Posterior vena cava (tissue), 2 donors: ENCODE measurements at places on chromosomes 7 and 10.

DNA sequence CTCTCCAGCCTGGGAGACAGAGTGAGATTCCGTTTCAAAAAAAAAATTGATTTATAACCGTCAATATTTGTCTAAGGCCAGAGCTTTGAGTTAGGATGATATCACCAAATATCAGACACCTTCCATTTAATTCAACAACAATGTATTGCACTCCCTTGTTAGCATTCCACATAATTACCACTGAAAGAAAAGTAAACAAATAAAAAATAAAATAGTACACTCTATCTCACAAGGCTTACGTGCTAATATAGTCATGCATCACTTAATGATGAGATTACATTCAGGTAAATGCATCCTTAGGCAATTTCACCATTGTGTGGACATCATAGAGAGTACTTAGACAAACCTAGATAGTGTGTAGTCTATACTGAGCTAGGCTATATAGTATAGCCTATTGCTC lies 127.6 kb upstream of the RHOBTB1 start:
- no peak for DNase-seq

GRCh38 chr7:26916336-26916735 lies 51.9 kb upstream of the SKAP2 start:
- no peak for DNase-seq

DNA sequence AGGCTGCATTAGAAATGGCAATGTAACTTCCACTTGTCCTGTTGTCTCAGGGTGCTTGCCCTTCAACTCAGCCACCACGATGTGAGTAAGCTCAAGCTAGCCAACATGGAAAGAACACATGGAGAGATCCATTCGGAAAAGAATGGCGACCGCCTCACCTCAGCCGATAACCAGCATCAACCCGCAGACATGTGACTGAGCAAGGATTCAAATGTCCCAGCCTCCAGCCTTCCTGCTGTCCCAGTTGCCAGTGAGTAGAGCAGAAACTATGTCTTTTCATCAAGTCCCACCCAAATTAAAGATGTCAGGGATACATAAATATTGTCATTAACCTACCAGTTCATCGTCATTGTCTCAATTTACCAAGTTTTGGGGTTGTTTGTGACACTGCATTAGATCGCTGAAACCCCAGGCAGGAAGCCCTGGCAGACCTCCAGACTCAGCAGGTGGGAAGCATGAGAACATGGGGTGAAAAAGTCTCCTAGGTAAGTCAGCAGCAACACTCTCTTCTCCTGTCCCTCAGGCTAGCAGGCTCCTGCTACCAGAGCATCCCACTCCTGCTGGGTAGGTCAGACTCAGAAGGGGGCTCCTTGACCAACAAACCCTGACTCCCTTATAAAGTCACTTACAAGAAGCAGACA lies 67.0 kb downstream of the OSBPL3 start:
- no peak for DNase-seq

- DNase-seq: no peak
Measured at GRCh38 chr7:106357675-106358074, 72.9 kb upstream of the NAMPT start.

GRCh38 chr10:63788152-63788821 lies 267.1 kb downstream of the REEP3 start:
- DNase-seq: no peak

GRCh38 chr7:45324683-45325237 lies 167.2 kb downstream of the RAMP3 start:
- DNase-seq: no peak

- DNase-seq: no peak
Measured at GRCh38 chr7:118186501-118186900, 2.5 kb downstream of the LSM8 start.

GRCh38 chr10:96987842-96988175 lies 155.7 kb downstream of the LCOR start:
- no peak for DNase-seq

GRCh38 chr10:1662438-1663025 lies 74.8 kb downstream of the ADARB2 start:
- DNase-seq: peak; percentile 72

GRCh38 chr7:90999989-91000979 lies 263.9 kb upstream of the FZD1 start:
- DNase-seq: no peak

GRCh38 chr10:71756311-71757191 lies 16.8 kb downstream of the VSIR start:
- no peak for DNase-seq

DNA sequence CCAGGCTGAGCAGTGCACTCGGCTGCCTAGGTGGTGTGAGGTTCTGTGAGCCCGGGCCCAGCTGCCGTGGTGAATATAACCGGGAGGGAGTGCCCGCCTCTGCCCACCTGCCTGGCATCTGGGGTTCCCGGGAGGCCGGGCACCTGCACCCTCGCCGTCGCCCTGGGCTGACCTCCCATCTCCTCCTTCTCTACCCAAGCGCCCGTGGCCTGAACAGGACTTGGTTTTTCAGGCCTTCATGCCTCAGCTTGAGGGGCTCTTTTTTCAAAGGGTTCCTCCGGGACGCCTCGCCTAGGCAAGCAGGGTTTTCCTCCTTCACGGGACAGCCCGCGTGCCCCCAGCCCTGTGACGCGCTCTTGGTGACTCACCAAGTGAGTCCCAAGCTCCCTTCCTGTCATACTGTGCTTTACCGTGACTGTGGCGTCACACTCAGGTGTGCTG lies 9.9 kb downstream of the INPP5A start:
- peak; percentile 73 for DNase-seq

- no peak for DNase-seq
Measured at GRCh38 chr10:117353684-117354083, 21.6 kb downstream of the PDZD8 start.

- no peak for DNase-seq
Measured at GRCh38 chr10:6788231-6788630, 208.2 kb upstream of the PRKCQ start.

DNA sequence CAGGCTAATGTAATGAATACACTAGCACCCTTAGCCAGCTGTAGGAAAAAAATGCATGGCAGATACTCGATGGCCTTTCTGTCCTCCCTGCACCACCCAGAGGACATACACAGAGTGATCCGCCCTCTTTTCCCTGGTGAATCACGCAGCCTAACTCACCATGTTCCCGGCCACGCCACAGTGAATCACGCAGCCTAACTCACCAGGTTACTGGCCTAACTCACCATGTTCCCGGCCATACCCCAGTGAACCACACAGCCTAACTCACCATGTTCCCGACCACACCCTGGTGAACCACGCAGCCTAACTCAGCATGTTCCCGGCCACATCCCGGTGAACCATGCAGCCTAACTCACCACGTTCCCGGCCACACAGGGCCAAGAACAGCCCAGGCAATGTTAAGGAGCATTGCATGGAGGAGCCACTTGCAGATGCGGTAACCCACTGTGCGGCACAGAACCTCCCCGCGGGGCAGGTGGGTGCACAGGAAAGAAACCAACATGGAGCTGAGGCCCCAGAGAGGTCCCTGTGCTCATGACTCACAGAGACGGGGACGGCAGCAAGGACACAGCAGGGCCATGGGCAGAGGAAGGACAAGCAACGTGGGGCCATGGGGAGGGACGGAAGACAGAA lies 508.5 kb downstream of the DNAJB6 start:
- DNase-seq: peak; percentile 38

DNA sequence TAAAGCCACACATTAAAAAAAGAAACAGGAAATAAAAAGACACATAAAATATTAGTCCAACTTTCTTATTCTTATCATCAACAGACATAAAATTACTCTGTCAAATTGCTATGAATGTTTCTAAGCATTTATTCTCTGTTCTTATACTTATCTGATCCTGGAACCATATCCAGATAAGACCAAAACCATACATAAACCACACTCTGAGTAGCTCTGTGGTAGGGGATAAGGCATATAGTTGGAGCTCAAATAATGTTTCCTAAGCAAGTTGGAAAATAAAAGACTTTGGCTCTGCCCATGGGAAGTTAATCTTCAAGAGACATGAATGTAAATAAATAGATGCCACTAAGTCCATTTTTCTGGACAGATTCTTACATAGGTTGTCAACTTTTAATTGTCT lies 103.1 kb upstream of the PLXDC2 start:
- no peak for DNase-seq

GRCh38 chr7:111788286-111789047 lies 226.2 kb upstream of the IMMP2L start:
- DNase-seq: no peak

DNA sequence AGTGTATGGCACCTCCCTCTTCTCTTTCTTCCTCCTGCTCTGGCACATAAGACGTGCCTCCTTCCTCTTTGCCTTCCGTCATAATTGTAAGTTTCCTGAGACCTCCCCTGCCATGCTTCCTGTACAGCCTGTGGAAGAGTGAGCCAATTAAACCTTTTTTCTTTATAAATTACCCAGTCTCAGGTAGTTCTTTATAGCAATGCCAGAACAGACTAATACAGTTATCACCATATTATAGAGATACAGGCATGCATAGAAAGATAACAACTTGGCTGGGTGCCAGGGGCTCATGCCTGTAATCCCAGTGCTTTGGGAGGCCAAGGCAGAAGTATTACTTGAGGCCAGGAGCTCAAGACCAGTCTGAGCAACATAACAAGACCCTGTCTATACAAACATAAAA lies 53.2 kb downstream of the GCC1 start:
- no peak for DNase-seq

DNA sequence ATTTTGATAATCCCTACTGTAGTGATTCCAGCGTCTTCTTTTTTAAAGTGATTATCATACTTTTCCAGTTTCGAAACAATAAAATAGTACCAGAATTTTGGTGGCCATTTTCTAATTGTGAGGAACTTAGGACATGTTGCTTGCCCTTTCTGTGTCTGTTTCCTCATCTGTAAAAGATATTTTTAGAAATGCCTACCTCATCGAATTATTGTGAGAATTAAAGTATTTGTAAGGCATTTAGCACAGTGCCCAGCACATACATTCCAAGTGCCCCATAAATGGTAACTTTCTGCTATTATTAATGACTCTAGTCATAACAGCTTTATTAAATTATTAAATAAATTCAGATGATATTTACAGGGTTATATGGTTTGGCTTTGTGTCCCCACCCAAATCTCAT lies 3.7 kb downstream of the CFAP69 start:
- no peak for DNase-seq

DNA sequence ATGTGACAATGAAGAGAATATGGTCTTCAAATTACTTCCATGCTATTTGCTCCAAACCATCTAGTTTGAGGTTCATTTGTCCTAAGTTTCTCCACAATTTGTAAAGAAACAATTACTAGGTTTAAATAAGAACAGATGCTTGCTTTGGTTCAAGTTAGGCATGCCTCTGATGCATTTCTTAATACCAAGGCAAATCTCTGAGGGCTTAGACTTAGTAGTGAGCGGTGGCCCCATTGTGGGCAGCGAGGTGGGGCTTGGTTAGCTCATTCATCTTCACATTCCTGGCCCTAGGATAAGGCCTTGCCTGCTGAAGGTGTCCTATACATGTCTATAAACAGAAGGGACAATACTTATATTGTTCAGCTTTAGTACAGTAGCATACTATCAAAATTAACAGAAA lies 52.4 kb upstream of the RHEB start:
- DNase-seq: no peak

DNA sequence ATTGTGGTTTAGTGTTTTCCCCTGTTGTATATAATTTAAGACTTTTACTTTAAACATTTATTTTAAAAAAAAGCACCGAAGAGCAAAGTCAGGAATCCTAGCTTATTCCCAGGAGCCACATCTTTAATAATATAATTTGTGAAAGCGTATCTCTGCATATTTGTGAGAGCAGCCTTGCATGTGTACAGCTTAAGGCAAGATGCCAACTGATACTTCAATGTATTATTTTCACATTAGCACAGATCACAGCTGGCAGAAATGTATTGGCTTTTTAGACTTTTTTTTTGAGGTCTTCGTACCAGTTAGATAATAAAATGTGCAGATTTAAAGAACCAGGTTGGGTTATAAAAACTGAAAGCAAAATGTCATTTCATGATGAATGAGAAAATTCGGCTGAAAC lies 845.7 kb upstream of the POT1 start:
- no peak for DNase-seq

DNA sequence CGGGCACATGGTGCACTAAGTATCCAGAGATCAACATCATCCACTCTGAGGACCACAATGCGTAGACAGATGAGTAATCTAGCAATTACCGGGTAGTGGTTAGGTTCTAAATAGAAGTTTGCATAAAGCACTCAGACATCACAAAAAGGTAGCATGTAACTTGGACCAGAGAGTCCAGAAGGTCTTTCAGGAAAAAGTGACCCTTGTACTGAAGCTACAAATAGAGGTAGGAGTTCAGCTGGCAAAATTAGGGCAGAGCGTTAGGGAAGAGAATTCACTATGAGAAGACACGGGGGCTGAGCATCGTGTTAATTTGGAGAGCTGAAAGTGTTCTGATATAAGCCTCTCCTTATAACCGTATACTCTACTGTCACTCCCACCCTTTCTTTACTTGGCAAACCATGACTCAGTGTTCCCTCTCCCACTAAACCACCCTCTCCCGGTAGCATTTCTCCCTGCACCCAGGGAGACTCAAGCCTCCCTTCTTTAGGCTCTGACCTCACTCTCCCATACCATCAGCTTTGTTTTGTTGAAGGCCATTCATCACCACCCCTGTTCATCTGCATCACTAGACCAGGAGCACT lies 222.2 kb upstream of the FZD1 start:
- DNase-seq: no peak

- no peak for DNase-seq
Measured at GRCh38 chr7:32518534-32519140, 23.3 kb downstream of the AVL9 start.

DNA sequence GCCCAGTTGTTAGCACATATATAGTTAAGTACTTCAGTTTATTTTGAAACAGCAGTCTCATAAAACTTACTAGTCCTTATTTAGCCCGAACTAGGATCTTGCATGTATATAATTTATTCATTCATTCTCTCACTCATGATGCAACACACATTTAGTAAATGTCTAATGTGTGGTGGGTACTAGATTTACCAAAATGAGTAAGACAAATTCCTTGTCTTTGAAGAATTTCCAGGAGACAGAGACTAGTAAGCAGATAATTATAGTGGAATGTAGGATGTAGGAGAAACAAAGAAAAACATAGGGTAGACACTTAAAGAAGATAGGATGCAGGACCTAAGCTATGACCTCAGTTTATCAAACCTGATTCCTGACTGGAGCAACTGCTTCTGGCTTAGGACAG lies 120.2 kb upstream of the AMPH start:
- DNase-seq: no peak

- no peak for DNase-seq
Measured at GRCh38 chr10:30688456-30688855, 58.9 kb upstream of the LYZL2 start.

GRCh38 chr7:84847038-84847437 lies 339.8 kb downstream of the SEMA3D start:
- DNase-seq: no peak

DNA sequence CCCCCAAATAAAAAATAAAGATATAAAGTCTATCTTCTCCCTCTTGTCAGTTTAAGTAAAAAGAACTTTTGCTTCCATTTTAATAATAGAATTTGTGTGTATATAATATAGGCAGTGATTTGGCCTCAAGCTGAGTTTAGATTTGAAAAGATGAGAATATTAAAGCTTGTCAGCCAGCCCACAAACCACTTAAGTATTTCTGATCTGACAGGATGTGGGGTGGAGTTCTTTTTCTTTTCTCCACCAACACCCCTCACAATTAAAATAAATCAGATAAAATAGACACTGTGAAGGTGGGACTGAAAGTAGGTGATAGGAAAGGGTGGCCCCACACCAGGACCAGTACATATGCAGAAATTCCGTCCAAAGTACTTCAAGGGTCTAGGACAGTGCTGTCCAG lies 714.1 kb downstream of the AUTS2 start:
- DNase-seq: no peak

GRCh38 chr7:16847381-16847860 lies 34.4 kb downstream of the AGR3 start:
- no peak for DNase-seq
